ENCODE measurements at places on chromosomes 13 and 19. TPM values are rescaled to one million over a fixed set of nuclear protein-coding genes. Genes with fewer than 3 reads are reported as not detected.

DNA sequence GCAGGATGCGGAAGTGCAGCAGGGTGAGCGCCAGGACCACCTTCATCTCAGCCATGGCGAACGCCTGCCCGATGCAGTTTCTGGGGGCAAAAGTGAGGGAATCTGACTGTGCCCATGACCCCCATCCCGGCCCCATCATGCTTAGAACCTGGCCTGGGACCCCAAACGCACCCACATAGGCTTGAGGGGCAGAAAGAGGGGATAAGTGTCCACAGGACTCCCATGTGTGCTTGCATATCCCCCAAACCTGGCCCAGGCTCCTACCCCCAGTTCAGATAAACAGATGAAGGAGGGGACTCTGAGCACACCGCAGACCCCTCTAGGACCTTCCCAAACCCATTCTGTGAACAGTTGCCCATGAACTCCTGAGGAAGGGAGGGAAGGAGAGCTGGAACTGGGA, 16.0 kb upstream of the CYP4F2 start:
- no peak for DNase-seq

GRCh38 chr19:4781801-4782200, 9.7 kb upstream of the FEM1A start:
- DNase-seq: no peak

NOP53 gene
- total RNA-seq: 248 TPM

PCSK4 gene
- total RNA-seq: 1.5 TPM

All from activated naive CD8-positive, alpha-beta T cell treated with anti-CD3 and anti-CD28 coated beads for 36 hours (primary cell).